PC-9 (cell line): ENCODE measurements at places on chromosomes 7 and 10.
A peak's percentile ranks its signal among the peaks of the same experiment; 100 is the strongest.

DNA sequence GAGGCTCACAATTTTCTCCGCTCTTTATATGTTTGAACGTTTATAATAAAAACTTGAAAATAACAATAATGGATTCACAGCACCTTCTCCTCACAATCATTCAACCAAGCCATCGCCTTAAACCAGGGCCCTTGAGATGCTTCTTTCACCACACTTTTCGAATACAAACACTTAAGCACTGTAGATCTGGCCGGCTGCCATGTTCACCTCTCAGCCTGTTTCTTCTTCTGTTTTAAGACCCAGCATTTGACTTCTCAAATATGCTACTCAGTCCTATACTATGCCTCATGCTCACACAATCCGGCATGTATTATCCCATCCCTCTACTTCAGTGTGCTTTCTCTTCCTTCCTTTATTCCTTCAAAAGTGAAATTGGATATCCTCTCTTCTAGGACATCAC, 280.6 kb downstream of the TFEC start:
- no peak overlapping the region for H3K27ac ChIP-seq
- no peaks in the 10 kb centered on the region for H3K4me1 ChIP-seq
- no peaks in the 10 kb centered on the region for H3K36me3 ChIP-seq
- no peak overlapping the region for H3K4me3 ChIP-seq

DNA sequence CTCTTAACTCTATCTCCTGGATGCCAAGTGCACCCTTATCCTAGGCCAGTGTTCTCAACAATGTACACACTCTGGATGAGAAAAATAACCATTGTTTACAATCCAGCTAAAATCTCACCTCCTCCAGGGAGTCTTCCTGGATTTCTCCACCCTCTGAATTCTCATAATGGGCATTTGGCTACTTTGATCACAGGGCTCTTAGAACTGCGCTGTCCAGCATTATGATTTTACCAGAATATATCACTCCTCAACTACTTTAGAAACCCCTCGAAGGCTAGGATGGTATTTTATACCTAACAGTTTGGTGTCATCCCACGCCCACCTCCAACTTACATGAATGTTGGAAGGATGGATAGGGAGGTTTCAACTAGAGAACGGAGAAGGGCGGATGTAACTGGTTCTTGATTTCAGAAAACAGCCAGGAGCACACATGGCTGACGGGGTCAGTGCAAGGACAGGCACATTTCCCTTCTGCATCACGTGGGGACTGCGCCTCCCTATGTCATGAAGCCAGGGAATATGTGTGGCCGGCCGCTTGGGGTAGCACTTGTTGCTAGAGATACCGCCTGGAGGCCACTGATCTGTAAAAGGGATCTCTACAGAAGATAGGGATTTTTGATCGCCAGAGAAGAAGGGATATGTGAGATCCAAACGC, 1.2 kb upstream of the ATP6V0E2 start:
- H3K4me3 ChIP-seq = peak overlapping the region; percentile 75
- no peak overlapping the region for H3K27ac ChIP-seq
- H3K4me1 ChIP-seq = peaks cover 5% of the 10 kb centered on the region; the same call in 1 of the 2 replicates
- H3K36me3 ChIP-seq = no peaks in the 10 kb centered on the region
- no peaks in the 10 kb centered on the region for H3K27me3 ChIP-seq

DNA sequence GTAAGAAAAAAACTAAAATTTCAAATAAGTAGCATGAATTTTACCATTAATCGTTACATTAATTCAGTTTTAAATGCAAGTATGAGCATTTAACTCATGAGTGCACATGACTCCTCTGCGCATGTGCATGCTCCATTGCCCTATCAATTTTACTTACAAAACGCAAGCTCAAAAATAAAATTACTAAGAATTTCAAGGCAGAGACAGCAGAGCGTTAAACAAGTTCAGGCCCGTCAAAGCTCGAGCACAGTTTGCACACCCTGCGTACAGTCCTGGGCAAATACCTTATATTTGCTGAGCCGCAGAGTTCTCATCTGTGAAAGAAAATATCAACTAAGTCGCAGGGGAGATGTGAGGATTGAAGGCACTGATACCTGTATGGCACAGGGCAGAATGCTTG, 373.6 kb downstream of the BBS9 start:
- H3K36me3 ChIP-seq = no peaks in the 10 kb centered on the region
- DNase-seq = no peak
- H3K4me1 ChIP-seq = no peaks in the 10 kb centered on the region
- H3K27me3 ChIP-seq = no peaks in the 10 kb centered on the region
- no peak overlapping the region for H3K27ac ChIP-seq

DNA sequence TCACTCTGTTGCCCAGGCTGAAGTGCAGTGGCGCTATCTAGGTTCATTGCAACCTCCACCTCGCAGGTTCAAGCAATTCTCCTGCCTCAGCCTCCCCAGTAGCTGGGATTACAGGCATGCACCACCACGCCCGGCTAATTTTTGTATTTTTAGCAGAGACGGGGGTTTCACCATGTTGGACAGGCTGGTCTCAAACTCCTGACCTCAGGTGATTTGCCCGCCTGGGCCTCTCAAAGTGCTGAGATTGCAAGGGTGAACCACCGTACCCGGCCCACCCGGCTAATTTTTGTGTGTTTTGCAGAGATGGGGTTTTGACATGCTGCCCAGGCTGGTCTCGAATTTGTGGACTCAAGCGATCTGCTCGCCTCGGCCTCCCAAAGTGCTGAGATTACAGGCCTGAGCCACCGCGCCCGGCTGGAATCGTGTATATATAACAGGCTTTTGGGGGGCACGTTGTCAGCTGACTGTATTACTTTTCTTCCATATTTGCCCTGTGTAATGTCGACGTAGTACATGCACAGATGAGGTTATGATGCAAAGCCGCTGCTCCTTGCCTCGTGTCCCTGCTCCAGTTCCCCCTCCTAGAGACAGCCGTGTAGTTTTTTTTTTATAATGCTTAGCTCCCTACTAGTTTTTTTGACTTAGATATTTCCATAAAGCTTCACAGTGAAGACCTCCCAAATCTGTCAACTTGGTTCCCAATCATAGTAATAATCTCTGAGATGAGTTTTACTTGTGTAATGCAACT, 883 bp upstream of the TRA2A start:
- H3K27ac ChIP-seq = peak overlapping the region; percentile 89
- peaks cover 29% of the 10 kb centered on the region for H3K4me1 ChIP-seq
- H3K27me3 ChIP-seq = no peaks in the 10 kb centered on the region
- H3K36me3 ChIP-seq = peaks cover 4% of the 10 kb centered on the region; the same call in 1 of the 2 replicates
- peak overlapping the region; percentile 89 for H3K4me3 ChIP-seq
- no peak for DNase-seq

GRCh38 chr10:133466683-133467275, 13.0 kb downstream of the SCART1 start:
- H3K36me3 ChIP-seq = no peaks in the 10 kb centered on the region
- H3K4me1 ChIP-seq = no peaks in the 10 kb centered on the region
- no peak overlapping the region for H3K4me3 ChIP-seq
- H3K27me3 ChIP-seq = no peaks in the 10 kb centered on the region
- DNase-seq = no peak

GRCh38 chr7:78218051-78218450, 419.5 kb downstream of the PHTF2 start:
- peaks cover 14% of the 10 kb centered on the region; the same call in 1 of the 2 replicates for H3K27me3 ChIP-seq
- H3K4me1 ChIP-seq = no peaks in the 10 kb centered on the region
- DNase-seq = no peak
- no peak overlapping the region for H3K27ac ChIP-seq
- no peaks in the 10 kb centered on the region for H3K36me3 ChIP-seq
- H3K4me3 ChIP-seq = no peak overlapping the region

DNA sequence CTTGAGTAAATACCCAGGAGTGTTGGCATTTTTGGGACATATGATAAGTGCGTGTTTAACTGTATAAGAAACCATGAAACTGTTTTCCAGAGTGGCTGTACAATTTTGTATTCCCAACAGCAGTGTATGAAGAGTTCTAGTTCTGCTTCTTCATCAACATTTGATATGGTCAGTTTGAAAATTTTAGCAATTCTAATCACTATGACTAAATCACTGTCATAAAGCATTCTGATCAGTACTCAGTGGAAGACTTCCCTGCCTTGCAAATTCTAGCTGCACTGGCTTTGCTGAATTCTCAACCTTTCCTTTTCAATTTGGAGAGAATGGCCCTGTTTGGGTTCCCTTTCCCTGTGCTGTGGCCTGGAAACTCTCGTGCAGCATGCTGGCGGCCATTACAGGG, 18.6 kb upstream of the FAM221A start:
- H3K27ac ChIP-seq = no peak overlapping the region
- H3K27me3 ChIP-seq = no peaks in the 10 kb centered on the region
- no peaks in the 10 kb centered on the region for H3K4me1 ChIP-seq

DNA sequence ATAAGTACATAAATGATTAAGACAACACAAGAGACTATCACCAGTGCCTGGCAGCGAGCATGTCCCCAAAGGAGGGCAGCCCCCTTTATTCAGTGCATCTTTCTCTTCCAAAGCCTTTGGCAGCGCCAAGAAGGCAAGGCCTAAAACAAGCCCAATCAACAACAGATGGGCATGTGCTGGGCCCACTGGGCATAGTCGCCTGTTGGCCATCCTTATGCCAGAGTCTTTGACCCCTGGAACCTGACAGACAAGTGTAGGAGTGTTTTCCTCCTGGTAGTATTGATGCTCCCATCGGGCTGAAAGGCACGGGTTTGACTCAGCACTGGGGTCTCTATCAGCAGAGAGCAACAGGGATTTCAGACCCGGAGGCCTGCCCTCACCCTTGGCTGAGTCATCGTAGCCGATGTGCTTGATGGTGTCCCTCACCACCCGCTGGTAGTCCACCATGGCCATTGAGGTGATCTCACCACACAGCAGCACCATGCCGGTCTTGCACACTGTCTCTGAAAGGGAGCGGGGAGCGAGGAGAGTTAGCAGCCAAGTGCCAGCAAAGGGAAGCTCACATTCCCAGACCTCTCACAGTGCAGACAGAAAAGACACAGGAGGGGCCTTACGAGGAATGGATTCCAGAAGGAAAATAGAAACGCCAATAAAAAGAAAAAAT, 5.8 kb downstream of the MAT1A start:
- DNase-seq = no peak

DNA sequence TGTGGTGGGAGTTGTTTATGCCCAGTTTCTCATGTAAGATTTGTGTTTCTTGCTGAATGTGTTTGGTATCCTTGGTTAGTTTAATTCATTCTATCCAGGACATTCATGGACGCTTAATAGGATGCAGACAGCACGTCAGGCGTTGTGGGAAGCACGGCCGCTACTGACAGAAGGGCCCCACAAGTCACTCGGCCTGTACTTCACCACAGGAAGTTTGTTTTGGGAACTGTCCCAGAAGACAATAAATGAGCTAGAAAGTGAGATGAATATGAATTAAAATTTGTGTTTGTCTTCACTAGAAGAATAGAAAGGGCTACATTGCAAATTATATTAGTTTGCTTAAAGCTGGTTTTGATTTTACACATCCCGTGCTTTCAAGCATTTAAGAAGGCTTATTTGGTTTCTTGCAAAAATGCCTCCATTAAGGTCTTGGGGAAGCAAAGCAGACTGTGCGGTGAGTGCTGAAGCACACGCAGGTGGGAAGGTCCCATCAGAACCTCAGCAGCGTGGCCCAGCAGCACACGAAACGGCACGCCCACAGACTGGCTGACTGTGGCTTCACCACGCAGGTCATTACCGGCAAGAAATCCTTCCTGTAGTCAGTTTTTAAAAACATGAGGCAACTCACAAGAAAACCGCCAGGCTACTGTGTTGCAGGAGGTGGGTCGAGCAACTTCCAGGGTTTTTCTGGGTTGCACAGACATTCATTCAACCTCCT, 74.1 kb downstream of the VIPR2 start:
- DNase-seq = no peak
- H3K27ac ChIP-seq = no peak overlapping the region
- no peaks in the 10 kb centered on the region for H3K4me1 ChIP-seq
- H3K27me3 ChIP-seq = peaks cover 100% of the 10 kb centered on the region
- no peak overlapping the region for H3K4me3 ChIP-seq
- H3K36me3 ChIP-seq = no peaks in the 10 kb centered on the region
